ENCODE measurements at places on chromosomes 12 and 14.

DNA sequence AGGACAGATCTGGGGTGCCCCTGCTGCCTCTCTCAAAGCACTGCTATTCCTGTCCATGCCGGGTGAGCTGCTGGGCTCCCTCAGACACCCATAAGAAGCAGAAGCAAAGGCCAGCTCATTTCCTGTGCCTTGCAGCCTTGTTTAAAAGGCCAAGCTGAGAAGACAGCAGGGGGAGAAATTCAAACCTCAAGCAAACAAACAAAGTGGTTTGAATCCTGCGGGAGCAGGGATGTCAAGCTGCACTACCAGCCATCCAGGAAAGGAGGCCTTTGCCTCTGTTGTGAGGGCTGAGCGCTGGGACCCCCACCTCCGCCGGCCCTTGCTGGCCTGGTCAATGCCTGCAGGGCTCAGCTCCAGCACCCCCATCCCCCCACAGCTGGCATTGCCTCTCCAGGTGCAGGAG lies 176.5 kb downstream of the PIWIL1 start:
- peak; percentile 32 for DNase-seq

- no peak for DNase-seq
Observed at GRCh38 chr14:36229262-36229661, 52.7 kb upstream of the PTCSC3 start.

GRCh38 chr12:56884421-56884820 lies 49.8 kb downstream of the SDR9C7 start:
- DNase-seq, result no peak

GRCh38 chr12:68636268-68636667 lies 25.6 kb downstream of the RAP1B start:
- no peak for DNase-seq

GRCh38 chr12:51817027-51817953 lies 31.2 kb downstream of the FIGNL2 start:
- DNase-seq, result no peak

DNA sequence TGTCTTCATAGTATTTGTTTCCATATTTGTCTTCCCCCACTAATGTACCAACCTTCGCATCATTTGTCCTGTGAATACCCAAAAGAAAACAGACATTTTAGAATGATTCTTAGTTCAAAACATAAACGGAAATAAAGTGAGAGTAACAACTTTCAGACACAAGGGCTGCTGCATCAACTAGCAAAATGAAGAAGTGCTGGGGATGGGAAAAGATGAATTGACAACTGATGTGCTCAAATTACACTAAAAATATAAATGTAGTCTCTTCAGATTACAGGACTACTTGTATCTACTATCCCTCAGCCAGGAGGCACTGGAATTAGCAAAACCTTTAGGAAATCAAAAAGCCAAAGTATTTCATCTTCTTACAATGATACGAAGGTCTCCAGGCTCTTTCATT lies 743 bp downstream of the NDUFA12 start:
- DNase-seq, result no peak

DNA sequence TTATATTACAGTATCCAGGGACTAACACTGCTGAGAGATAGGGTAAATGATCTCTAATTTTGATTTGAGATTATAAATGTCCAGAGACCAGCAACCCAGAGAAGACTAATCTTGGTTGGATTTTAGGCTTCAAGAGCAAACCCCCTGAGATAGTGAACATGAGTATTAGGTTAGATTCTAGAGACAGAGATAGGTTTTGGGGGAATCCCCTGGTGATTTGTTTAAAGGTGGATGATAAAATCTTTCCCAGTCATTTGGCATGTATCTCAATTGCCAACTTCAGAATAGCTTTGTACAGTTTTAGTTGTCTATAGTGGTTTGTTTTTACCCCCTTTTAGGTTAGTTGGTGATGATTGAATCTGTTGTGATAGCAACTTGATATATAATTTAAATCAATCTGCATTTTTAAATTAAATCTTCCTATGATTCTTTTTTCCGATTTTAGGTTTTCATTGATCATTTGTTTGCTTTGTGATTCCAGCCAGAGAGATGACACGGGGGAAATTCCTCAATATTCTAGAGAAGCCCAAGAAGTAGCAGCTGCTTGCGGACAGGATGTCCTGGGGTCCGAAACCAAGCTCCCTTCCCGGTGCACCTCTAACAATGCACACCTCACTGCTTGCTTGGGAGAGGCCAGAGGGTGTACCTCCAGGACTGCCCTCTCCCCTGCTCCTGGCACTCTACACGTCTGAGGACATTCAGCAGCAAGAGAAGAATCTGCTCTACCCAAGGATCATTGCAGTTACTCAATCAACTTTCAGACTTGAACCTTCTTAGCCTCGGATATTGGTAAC lies 40.6 kb upstream of the VSX2 start:
- no peak for DNase-seq

DNA sequence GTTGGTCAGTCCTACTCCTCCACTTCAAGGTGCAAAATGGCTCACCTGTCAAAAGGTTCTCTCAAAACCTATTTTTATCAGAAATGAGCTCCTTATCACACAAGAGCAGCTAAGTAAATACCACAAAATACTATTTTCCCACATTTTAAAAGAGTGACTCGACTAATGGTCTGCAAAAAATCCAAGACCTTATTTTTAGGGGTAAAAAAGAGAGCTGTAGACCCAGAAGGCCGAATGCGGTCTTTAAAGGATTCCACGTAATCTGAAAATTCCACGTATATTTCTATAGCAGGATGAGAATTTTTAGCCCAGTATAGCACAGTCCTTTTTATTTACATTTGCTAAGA lies 3.8 kb downstream of the C14orf93 start:
- DNase-seq, result no peak

DNA sequence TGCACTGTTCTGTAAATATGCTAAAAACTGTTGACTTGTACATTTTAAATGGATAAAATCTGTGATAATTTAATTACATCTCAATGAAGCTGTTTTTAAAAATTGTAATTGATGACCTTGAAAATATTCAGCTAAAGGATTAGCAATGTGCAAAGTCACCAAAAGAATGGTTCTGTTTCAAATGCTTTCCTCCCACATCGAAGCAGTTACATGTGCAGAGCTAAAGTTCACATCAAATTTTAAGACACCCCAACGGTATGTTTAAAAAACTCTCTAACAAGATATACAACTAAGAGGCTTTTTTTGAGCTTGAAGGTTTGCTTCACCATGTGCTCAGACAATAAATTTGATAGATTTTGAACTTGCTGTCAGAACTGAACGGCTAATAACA lies 114.6 kb upstream of the KRAS start:
- DNase-seq, result no peak

DNA sequence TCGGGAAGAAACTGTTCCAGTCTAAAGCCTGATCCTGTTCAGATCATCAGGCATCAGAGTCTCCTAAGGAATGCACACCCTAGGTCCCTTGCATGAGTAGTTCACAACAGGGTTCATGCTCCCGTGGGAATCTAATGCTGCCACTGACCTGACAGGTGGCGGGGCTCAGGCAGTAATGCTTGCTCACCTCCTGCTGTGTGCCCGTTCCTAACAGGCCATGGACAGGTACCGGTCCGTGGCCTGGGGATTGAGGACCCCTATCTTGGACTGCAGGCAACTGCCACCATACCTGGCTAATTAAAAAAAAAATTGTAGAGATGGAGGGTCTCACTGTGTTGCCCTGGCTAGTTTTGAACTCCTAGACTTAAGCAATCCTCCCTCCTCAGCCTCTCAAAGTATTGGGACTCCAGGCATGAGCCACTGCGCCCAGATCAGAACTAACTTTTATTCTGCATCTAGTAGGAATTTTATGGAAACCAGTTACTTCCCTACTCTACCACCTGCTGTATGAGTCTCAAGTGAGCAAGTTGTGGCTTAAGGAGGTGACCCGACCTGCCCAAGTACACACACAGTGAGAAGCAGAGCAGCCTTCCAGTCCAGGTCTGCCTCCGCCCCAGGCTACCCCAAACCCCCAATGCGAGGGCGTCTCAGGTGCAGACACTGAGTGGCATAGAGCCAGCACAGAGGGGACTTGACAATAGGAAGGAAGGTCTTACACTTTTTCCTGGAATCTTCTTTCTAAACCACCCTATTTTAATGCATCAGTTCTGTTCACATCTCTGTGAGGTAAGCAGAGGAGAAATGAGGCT lies 2.5 kb upstream of the PAPLN start:
- DNase-seq, result no peak

DNA sequence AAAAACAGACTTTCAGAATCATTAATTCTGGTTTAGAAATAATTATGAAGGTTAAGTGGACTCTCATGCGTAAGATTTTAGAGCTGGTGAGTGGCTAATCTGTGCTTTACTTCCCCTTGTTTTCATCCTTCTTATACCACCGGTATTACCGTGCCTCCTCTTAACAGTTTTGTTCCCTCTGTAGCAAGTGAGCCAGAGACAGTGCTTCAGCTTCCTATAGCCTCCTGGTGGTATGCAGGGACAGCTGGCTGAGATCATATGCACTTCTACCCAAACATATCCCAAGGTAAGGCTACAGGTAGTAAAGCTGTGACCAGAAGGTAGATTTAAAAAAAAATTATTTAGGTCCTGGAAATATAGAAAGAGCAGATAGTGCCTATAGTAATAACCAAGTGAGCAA lies 55.2 kb downstream of the PDE3A start:
- no peak for DNase-seq

GRCh38 chr12:95088379-95088778 lies 15.0 kb upstream of the NR2C1 start:
- DNase-seq, result no peak

DNA sequence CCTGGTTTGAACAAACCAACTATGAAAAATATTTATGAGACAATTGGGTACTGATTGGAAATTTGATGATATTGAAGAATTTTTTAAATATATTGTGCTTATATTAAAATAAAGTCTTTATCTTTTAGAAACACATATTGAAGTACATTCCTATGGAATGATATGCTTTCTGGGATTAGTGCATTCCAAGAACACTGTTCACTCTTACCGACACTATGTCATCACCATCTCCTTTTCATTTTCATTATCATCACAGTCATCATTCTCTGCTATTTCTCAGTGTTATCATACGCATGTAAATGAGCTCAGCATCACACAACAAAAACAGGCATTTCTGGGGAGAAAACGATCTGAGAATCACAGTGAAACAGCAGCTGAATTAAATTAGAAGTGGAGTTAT lies 513.3 kb upstream of the CCDC196 start:
- DNase-seq, result no peak

GRCh38 chr12:1170411-1170810 lies 179.4 kb downstream of the ERC1 start:
- no peak for DNase-seq

Data from SHP77 treated with DMSO at 0.1 percent for 48 hours (cell line).